ENCODE measurements at places on chromosomes 16 and 17.

DNA sequence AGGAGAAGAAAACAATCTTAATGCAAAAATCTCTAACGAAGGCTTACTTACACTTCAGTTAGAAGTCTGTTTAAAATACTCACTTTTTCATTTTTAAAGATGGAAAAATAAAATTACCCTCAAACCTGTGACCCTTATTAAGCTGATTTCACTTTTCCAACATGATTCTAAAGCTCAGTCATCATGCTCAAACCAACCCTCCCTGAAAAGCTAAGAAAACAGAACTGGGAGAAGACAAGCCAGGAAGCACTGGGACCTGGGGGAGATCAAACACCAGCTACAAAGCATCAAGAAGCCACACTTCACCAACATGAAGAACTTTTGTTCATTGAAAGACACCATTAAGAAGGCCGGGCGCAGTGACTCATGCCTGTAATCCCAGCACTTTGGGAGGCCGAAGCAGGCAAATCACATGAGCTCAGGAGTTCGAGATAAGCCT lies 88.8 kb downstream of the LITAF start:
- no peaks in the 10 kb centered on the region for H3K36me3 ChIP-seq
- peak overlapping the region; percentile 86 for H3K27ac ChIP-seq
- peaks cover 9% of the 10 kb centered on the region for H3K4me1 ChIP-seq
- H3K27me3 ChIP-seq = no peaks in the 10 kb centered on the region
- no peak for DNase-seq

DNA sequence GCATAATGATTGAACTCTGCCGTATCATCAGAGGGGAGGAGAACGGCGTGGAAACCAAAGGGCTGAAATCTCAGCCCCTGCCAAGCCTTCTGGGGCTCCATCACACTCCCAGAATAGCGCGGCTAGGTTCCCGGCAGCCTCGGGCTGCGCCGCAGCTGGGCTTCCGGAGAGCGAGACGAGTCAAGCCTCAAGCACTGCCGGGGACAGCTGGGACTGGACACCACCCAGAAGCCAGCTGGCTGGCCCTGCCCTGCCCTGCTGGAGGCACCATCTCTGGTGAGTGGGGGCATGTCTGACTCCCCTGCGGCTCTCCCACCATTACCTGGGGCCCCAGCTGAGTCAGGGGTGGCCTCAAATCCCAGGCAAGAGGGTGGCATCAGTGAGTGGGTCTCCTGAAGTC lies 7.2 kb upstream of the GPRC5C start:
- H3K4me3 ChIP-seq = no peak overlapping the region
- no peak overlapping the region for H3K27ac ChIP-seq
- H3K4me1 ChIP-seq = peaks cover 14% of the 10 kb centered on the region
- H3K36me3 ChIP-seq = no peaks in the 10 kb centered on the region

DNA sequence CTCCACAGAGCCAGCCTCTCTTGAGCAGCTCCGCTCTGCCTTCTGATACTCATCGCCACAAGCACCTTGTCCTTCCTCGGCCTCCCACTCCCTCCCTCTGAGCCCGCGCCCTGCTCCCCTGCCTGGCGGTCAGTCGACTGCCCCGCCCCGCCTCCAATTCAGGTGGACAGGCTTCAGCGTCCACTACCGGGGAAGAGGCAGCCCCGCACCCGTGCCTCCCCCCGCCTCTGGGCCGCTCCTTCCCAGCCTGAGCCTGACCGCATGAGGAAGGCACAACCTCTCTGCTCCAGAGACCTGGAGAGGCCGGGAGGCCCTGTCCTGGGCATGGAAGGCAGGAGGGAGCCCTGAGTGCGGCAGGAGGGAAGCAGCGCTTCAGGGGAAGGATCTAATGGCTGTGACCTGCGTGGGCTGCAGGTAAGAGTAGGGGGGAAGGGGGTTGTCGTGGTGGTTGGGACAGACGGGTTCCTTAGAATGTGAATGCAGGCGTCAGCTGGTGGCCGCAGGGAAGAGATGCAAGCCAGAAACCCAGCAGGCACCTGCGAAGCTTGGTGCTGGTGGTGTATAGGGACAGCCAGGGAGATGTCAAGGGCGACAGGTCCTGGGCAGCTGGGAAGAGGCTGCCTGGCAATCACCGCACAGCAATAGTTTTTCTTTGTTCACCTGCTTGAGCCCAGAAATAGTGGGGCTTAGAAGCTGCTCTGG lies 3.0 kb upstream of the SLC6A4 start:
- DNase-seq = no peak
- peaks cover 32% of the 10 kb centered on the region for H3K27me3 ChIP-seq
- H3K36me3 ChIP-seq = no peaks in the 10 kb centered on the region
- peaks cover 6% of the 10 kb centered on the region for H3K4me1 ChIP-seq

GRCh38 chr17:37043201-37043600 lies 94.4 kb downstream of the AATF start:
- H3K27ac ChIP-seq = no peak overlapping the region
- H3K36me3 ChIP-seq = no peaks in the 10 kb centered on the region
- no peak overlapping the region for H3K4me3 ChIP-seq

GRCh38 chr17:28381141-28381825 lies 9.8 kb downstream of the SARM1 start:
- H3K27me3 ChIP-seq = no peaks in the 10 kb centered on the region
- H3K4me3 ChIP-seq = no peak overlapping the region
- H3K36me3 ChIP-seq = no peaks in the 10 kb centered on the region
- DNase-seq = no peak
- H3K4me1 ChIP-seq = no peaks in the 10 kb centered on the region

- H3K4me3 ChIP-seq = no peak overlapping the region
- no peaks in the 10 kb centered on the region for H3K36me3 ChIP-seq
- no peaks in the 10 kb centered on the region for H3K27me3 ChIP-seq
- H3K27ac ChIP-seq = no peak overlapping the region
These were observed 17.9 kb downstream of the CFAP20 start for GRCh38 chr16:58111302-58111627.

- H3K4me3 ChIP-seq = no peak overlapping the region
- H3K4me1 ChIP-seq = no peaks in the 10 kb centered on the region
- peak; percentile 61 for DNase-seq
- no peaks in the 10 kb centered on the region for H3K27me3 ChIP-seq
These were observed 186.5 kb upstream of the CCL2 start for GRCh38 chr17:34068571-34068970.

- H3K4me1 ChIP-seq = no peaks in the 10 kb centered on the region
- no peak overlapping the region for H3K4me3 ChIP-seq
- DNase-seq = no peak
- H3K27ac ChIP-seq = no peak overlapping the region
These were observed 31.0 kb downstream of the SCNN1B start for GRCh38 chr16:23333034-23333579.

Data from breast epithelium (tissue), 4 donors.